Hindlimb muscle (tissue), 1 donor: ENCODE measurements at places on chromosomes 13 and 19. TPM values are rescaled to one million over a fixed set of nuclear protein-coding genes. Genes with fewer than 3 reads are reported as not detected.

GRCh38 chr19:33487901-33488800 lies 33.4 kb downstream of the PEPD start:
- DNase-seq = no peak

SRRM5 gene
- polyA plus RNA-seq = 0.52 TPM

DNA sequence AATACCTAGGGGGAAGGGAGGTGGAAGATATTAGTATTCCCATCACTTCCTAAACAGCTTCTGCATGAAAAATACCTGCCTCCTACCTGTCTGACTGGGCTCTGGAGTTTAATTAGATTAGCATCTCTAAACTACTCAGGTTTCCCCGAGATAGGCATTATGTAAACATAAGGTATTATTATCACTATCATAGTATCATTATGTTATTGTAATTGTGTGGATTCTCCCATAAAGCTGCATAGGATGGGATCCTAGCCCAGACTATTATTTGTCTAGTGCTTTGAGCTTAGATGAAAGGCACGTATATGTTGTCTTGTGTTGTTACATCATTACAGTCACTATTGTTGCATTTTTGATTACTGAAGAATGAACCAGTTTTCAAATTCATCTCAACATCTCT lies 115.2 kb upstream of the SOX21 start:
- DNase-seq = no peak

- no peak for DNase-seq
These were observed 85.9 kb downstream of the KDM4B start for GRCh38 chr19:5054551-5055456.

GAPDHS gene
- polyA plus RNA-seq = not detected
